ENCODE measurements at places on chromosomes 7 and 10.

GRCh38 chr10:5091196-5091595 lies 3.0 kb upstream of the AKR1C3 start:
- no peak for DNase-seq

- DNase-seq = no peak
Measured at GRCh38 chr10:80260295-80261243, 28.9 kb downstream of the MAT1A start.

DNA sequence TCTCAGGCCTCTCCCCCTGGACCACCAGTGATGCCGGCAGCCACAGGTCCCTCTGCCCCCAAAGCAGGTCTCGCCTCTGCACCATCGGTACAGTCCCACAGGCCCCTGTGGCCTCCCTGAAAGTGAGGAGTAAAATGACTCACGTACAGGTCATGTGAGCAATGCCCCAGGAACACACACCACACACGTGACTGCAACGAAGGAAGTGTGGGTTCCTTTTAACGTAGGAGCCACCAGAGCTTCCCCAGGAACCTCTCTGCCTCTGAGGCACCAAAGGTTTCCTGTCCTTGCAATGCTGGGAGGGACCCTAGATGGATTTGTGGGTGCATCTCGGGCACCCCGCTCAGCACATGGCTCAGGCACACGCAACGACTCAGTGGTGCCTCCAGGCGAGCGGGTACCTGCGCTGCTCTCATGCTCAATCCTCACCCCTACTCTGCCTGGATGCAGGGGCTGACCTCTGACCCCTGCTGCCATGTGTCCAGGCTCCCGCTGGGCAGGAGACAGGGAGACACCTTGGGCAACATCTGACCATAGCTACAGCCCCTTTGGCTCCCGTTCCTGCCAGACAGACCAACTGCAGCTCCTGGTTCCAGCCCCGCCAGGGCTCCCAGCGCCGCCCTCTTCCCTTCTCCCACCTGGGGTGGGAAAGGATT lies 120.7 kb downstream of the PRKAG2 start:
- DNase-seq = no peak

DNA sequence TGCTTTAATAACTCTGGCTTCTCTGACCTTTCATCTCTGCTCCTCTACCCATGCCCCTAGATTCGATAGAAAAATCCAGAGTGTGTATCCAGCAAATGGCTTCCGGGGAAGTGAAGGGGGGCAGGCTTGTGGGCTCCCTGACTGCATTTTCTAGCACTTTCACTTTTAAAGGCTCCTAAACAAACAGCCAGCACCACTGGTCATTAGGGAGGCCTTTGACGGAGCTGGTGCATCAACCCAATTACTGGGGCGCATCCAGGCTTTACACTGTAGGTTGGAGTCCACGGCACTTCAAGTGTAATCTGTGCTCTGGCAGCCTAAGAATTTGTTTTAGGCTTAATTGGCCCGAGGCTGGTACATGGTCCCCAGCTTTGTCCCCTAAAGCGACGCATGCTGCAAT lies 291.9 kb downstream of the GFRA1 start:
- DNase-seq = no peak

- no peak for DNase-seq
Measured at GRCh38 chr10:76282061-76283025, 850.9 kb downstream of the LRMDA start.

DNA sequence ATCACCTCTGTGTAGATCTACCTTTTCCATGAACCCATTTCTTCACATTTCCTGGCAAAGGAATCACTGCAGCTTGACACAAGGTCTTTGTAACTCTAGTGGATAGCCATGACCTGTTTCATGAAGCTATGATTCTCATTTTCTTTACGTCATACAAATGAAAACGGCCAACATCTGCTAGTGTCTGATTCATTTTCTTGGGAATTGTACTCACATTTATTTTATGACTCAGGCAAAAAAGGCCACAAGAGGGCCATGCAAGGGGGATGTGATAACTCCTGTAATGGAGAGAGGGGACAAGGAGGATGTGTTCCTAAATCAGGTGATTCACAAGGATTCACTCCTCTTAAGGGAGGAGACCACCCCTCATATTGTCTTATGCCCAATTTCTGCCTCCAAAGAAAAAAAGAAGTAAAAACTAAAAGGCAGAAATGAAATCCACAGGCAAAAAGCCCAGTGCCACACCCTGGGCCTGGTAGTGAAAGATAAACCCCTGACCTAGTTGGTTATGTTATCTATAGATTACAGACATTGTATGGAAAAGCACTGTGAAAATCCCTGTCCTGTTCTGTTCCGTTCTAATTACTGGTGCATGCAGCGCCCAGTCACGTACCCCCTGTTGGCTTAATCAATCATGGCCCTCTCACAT lies 249.9 kb downstream of the IPMK start:
- DNase-seq = no peak

GRCh38 chr7:142030294-142030693 lies 34.6 kb downstream of the MGAM start:
- DNase-seq = no peak

GRCh38 chr10:61475449-61475873 lies 22.3 kb upstream of the TMEM26 start:
- DNase-seq = no peak

DNA sequence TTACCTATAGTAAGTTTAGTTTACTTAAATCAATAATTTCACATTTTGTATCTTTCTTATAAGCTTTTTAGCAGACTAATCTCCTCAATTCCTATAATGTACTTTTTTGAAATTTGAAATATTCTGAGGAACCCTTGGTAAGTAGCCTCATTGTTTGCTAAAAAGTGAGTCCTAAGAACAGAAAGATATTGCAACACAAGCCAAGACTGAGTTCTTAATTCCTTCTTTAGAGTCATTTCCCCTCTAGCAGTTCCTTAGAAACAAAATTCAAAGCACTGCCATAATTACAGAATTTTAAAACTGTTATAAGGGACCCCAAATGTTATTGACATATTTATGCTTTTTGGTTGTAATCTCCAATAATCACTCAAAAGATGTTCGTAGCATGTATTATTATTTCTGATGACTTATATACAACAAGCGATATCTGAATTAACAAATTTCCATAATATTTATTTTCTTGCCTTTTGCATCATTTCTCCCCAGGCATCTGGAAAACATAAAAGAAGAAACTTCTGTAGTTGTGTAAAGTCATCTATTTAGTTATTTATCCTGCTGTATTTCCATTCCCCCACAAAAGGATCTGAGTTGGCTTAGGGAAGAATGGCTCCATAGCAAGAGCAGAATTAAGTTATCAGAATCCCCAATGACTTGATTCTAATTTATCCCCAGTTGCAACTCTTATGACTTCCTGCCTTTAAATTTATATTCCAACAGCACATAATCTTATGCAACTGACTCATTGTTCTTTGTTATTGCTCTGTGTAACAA lies 67.8 kb downstream of the TMEM26 start:
- DNase-seq = no peak

DNA sequence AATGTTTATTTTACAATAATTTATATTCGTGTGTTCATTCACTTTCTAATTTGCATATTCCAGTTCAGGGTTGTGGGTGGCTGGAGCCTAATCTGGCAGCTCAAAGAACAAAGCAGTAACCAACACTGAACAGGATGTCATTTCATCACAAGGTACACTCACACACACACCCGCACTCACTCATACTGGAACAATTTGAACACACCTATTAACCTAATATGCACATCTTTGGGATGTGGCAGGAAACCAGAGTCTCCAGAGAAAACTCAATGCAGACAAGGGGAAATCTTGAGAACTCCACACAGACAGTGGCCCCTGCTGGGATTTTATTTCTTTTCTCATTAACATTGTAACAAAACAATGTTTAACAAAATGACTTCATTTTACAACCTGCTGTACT lies 97.4 kb downstream of the TWIST1 start:
- no peak for DNase-seq

DNA sequence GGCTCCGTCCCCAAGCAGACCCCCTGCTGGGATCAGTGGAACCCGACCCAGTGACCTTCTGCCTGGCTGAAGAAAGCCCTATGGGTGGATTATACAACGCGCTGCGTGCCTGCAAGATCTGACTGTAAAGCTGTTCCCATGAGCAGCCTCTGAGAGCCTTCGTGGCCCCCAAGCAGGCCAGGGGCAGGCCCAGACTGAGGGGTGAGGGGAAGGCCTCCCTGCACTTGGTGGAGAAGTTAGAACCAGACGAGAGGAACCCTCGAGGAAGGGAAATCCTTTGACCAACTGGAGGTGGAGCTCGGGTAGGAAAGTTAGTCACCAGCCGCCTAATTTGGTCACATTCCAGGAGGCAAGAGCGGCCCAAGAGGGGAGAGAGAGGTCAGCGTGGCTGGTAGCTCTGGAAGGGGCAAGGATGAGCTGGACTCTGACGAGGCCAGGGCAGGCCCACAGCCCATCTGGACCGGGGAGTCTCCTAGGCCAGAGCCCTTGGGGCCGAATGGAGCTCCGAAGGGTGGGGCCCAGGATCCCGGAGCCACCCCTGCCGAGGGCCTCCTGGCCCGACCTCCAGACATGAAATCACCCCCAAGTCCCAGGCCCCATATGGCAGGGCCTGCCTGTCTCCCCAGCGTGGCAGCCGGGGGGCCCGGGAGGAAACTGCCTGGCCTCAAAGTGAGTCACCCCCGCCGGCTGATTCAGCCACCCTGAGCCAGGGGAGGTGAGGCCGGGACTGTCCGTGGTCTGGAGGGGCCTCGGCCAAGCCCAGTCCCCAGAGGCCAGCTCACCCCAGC lies 23.3 kb upstream of the PDGFA start:
- DNase-seq = no peak

DNA sequence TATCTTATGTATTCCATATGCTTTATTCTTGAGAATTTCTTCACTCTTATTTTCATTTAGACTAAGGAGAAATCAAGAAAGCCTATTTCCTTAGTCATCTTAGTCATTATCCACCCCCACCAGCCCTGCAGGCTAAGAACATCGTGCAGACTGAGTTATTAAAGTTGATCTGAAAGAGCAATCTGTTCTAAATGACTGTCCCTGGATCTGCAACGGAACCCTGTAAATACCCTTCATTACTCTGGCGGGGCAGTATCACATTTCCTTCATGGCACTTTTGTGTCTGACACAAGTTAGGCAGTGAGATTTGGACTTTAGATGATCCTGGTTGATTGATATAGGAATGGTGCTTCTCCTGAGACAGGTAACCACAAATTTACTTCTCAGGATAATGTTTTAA lies 3.5 kb upstream of the MYPN start:
- no peak for DNase-seq

GRCh38 chr7:460374-461116 lies 59.1 kb downstream of the PDGFA start:
- DNase-seq = no peak

GRCh38 chr10:6516281-6516928 lies 63.7 kb downstream of the PRKCQ start:
- DNase-seq = no peak

DNA sequence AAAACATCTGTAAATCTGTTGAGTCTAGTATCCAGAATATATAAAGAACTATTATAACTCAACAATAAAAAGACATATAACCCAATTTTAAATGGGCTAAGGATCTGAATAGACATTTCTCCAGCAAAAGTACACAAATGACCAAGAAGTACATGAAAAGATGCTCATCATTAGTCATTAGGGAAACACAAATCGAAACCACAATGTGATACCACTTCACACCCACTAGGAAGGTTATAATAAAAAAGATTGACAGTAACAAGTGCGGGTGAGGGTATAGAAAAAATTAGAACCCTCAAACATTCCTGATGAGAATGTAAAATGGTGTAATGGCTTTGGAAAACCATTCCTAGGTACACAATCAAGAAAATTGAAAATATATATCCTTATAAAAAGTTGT lies 4.1 kb downstream of the XPNPEP1 start:
- DNase-seq = no peak

- DNase-seq = no peak
Measured at GRCh38 chr10:122299423-122300075, 28.5 kb downstream of the BTBD16 start.

GRCh38 chr7:26172048-26172447 lies 20.1 kb downstream of the NFE2L3 start:
- no peak for DNase-seq

- no peak for DNase-seq
Measured at GRCh38 chr7:97851683-97852082, 20.5 kb downstream of the ASNS start.

- no peak for DNase-seq
Measured at GRCh38 chr10:37813763-37814162, 43.6 kb downstream of the ZNF248 start.

- DNase-seq = no peak
Measured at GRCh38 chr7:114082642-114083165, 163.9 kb upstream of the PPP1R3A start.

DNA sequence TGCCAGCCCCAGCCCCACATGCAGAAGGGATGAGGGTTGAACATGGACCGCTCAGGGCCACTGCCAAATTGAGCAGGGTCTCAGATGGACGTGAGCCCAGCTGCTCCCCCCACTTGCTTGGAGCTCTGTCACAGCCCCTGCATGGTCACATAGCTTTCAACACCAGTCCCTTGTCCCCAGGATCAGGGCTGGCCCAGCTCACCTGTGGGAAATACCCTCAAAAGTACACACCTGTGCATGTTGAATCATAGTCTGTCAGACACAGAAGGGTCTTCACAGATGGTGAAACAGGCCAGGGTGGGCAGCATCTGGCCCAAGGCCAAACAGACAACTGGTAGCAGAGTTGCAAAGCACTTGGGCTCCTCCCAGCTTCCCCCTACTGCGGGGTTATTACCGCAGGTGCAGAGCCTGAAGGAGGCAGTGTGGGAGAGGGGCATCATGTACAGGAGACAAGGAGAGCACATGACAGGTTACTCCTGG lies 77.6 kb upstream of the UNC5B start:
- no peak for DNase-seq

DNA sequence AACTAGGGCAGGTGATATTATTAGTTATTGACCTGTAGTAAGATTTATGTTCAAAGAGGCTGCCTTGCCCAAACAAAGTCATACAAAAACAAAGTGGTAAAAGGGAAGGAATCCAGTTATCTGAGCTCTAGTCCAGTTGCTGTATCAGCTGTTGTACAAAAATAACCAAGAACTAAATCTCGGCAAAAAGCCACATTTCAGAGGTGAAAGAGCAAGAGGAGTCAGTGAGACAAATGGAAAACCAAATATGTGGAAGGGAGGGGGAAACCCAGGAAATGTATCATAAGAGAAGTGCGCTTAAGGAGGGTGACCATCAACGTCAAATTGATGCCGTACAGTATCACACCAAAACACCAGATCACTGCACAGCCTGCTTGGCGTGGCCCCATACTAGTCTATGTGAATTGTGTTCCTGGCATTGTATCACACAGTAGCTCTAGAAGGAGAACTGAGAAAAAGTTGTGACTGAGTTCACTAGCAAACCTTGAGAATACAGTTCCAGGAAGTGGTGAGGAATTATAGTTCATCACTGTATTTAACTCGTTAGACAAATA lies 6.4 kb downstream of the AGBL3 start:
- DNase-seq = no peak

All from stimulated activated CD8-positive, alpha-beta memory T cell treated with anti-CD3 and anti-CD28 coated beads, Interleukin-7, amount 100 ng/mL, for 24 hours (primary cell).